ENCODE measurements at places on chromosomes 1 and 21. TPM values are rescaled to one million over a fixed set of nuclear protein-coding genes. Genes with fewer than 3 reads are reported as not detected.

Gene CD1D
- total RNA-seq, result not detected

Gene ADCY10
- total RNA-seq, result not detected

Gene ARTN
- 0.41 TPM for total RNA-seq

Gene C1QB
- total RNA-seq, result not detected

Gene RGS18
- total RNA-seq, result not detected

Gene ZSCAN20
- total RNA-seq, result 1.6 TPM

Gene EIF4G3
- 18.9 TPM for total RNA-seq

Gene GPR161
- 10.8 TPM for total RNA-seq

Gene SLC16A4
- total RNA-seq, result 37.3 TPM

Gene ABCA4
- 0.12 TPM for total RNA-seq

Gene BOLA1
- total RNA-seq, result 20.1 TPM

Gene NCF2
- 1.9 TPM for total RNA-seq

Gene FAM43B
- 5.2 TPM for total RNA-seq

Gene FAM177B
- not detected for total RNA-seq

Gene AIM2
- not detected for total RNA-seq

Gene ZFP69B
- total RNA-seq, result 1.3 TPM

Gene DHRS3
- total RNA-seq, result 54.9 TPM

Gene LCE1E
- total RNA-seq, result not detected

Gene RGS16
- total RNA-seq, result 0.40 TPM

Gene GPR157
- 5.2 TPM for total RNA-seq

Gene NPPA
- total RNA-seq, result not detected

Gene THEM5
- total RNA-seq, result not detected

Gene LGR6
- 0.93 TPM for total RNA-seq
